ENCODE measurements at places on chromosomes 1 and 21. TPM values are rescaled to one million over a fixed set of nuclear protein-coding genes. Genes with fewer than 3 reads are reported as not detected.

MYCBP gene
- total RNA-seq, result 8.7 TPM

S100A9 gene
- total RNA-seq, result 0.25 TPM

PLA2G2A gene
- not detected for total RNA-seq

ZNF593OS gene
- total RNA-seq, result not detected

BTBD8 gene
- 2.3 TPM for total RNA-seq

DNA sequence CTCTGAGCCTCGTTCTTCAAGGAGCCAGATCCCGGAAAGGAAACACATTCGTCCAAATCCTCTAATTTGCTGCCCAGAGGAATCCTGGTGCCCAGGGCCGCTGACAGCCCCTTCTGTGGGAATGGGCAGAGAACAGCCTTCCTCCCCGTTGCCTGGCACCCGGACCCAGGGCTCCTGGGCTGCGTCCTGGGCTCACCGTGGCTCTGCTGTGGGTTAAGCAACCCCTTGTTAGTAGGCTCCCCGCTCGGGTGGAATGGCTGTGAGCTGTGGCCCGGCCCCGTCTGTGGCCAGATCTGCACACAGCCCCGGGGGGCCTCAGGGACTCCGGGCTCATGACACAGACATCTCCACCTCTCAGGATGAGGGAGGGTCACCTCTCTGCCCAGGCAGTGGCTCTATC is 122.9 kb upstream of the ARHGEF16 start:
- DNase-seq, result no peak

DNA sequence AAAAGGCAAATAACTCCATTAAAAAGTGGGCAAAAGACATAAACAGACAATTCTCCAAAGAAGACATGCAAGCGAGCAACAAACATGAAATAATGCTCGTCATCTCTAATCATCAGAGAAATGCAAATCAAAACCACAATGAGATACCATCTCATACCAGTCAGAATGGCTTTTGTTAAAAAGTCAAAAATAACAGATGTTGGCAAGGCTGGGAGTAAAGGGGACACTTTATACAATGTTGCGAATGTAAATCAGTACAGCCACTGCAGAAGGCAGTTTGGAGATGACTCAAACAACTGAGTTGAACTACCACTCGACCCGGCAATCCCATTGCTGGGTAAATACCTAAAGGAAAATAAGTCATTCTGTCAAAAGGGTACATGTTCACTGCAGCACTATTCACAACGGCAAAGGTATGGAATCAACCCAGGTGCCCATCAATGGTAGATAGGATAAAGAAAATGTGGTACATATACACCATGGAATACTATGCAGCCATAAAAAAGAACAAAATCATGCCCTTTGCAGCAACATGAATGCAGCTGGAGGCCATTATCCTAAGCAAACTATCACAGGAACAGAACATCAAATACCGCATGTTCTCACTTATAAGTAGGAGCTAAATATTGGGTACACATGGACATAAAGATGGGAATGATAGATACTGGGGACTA is 25.9 kb downstream of the TSPAN2 start:
- no peak for DNase-seq

DNA sequence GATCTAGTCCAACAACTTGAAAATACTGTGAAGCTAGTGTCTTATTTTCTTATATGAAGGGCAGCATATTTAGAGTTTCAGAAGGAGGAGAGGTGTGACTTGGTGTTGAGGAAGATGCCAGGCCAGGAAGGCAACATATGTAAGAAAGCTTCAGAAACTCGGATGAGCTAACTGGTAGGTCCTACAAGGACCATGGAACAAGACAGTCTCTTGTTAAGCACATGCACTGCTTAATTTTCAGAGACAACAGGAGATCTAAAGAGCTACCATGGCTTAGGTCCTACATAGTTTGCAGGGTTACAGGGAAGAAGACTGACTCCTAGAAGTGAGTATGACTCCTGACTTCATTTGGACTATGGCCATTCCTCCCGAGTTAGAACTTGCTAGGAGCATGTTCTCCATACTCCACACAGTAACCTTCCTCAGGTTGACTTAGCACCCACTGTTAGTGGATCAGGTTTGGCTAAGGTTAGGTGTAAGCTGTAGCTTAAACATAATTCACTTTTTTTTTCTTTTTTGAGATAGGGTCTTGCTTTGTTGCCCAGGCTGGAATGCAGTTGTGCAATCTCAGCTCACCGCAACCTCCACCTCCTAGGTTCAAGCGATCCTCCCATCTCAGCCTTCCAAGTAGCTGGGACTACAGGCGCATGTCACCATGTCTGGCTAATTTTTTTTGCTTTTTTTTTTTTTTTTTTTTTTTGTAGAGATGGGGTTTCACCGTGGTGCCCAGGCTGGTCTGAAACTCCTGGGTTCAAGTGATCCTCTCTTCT is 31.0 kb downstream of the ANGEL2 start:
- DNase-seq, result no peak

DNA sequence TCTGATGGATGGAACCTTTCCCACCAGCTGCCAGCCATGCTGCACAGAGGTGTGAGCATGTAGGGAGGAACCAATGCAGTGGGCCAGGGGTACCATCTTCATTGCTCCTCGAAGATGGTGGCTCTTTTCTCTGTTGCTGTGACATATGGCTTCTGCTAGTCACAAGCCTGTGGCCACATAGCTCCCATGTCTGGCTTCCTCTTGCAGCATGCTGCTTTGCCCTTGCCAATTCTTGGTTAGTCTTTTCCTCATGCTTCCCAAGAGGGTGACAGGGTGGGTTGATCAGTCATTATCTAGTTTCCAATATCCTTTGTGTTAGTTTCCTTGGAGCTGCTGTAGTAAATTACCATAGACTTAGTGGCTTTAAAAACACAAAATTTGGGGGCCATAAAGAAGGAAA is 123.4 kb downstream of the ETS2 start:
- DNase-seq, result no peak

- DNase-seq, result peak; percentile 77
Observed at GRCh38 chr1:94218332-94218731, 19.1 kb downstream of the ARHGAP29 start.

DNA sequence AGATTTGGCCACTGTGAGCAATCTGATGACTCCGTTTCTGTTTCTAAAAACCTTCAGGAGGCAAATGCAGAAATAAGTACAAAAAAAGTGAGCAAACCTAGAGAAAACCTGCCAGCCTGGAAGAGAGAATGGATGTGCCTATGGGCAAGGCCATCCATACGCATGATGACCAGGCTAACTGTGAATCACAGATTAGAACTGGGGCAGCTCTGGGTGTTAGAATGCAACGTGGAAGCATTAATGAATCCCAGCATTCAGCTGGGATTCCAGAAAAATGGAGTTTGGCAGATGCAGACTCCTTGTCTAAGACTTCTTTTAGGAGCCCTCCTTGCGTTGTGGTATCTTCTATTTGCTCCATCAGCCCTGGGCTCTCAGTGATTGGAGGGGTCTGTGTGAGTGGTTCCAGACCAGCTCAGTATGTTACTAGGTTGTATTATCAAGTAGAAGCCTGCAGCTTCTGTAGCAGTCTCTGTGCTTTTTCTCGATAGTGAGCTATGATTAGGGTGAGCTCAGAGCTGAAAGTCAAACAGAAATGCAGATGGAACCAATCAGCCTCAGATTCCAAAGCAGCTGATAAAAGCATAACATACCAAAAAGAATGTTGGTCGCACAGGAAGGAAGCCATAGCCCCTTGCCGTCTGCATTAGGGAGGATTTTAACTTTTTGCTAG is 154.0 kb downstream of the PSMG1 start:
- no peak for DNase-seq

Measured in dermis microvascular lymphatic vessel endothelial cell (primary cell).